ENCODE measurements at places on chromosomes 3 and 15.

DNA sequence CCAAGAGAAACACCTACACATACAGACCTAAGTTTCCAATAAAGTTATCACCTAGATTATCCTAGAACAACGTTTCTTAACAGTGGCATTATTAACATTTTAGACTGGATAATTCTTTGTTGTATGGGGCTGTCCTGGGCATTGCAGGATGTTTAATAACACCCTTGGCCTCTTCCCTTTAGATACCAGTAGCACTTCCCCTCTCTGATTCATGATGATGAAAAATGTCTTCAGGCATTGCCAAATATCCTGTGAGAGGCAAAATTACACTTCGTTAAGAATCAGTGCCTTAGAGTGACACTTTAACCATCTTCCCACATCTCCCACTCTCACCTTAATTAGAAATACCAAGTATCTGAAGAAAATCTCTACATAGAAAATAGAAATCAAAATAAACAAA lies 352.6 kb downstream of the CGGBP1 start:
- DNase-seq = no peak

GRCh38 chr3:50205413-50206276 lies 574 bp downstream of the SLC38A3 start:
- DNase-seq = no peak

DNA sequence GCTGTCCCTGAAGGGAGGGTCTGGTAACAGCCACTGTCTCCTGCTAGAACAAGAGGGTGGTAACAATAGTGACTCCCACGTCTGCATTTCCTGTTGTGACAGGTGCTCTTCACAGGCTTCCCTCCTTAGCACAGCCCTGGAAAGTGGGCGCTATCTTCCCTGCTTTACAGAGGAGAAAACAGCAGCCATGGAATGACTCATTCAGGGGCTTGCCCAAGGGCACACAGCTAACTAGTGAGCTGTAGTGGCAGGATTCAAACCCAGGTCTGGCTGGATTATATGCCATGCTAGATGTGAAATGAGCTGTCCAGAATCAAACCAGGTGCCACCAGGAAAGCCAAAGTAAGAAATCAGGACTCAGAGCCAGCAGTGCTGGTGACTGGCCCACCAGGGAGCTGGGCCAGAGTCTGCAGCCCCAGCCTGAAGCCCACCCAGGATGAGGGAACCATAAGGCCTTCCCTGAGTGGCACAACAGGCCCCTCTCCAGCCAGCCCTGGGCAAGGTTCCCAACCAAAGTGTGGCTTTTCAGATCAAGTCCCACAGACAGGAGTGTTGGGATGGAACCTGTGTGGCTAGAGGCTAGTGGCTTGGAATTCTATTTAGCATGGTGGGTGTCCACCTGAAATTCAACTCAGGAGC lies 102.4 kb downstream of the ETFA start:
- DNase-seq = no peak

- no peak for DNase-seq
Measured at GRCh38 chr15:72315706-72316370, 4.1 kb downstream of the CELF6 start.

DNA sequence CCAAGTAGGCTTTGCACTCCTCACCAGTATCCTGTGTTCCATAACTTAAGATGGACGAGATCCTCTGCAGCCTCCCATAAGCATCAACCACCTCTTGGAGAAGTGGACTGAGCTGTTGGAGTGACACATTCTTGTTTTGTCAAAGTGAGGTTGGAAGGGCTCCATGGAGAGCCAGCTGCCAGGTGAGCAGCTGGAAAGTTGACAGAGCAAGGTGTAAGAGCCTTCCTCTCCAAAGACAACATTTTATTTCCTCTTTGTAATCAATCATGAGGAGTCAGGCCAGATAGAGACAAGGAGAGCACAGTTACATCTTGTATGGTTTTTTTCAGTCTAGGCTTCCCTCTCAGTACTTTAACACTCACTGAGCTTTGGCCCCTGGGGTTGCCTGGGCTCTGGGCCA lies 5.1 kb downstream of the ABI3BP start:
- no peak for DNase-seq

- DNase-seq = no peak
Measured at GRCh38 chr3:126105691-126106187, 21.8 kb upstream of the SLC41A3 start.

- no peak for DNase-seq
Measured at GRCh38 chr3:104598848-104599511, 767.7 kb upstream of the ALCAM start.

- DNase-seq = no peak
Measured at GRCh38 chr3:11162401-11163345, 8.4 kb downstream of the HRH1 start.

GRCh38 chr15:45871121-45871855 lies 236.5 kb downstream of the SQOR start:
- no peak for DNase-seq

GRCh38 chr3:20056725-20057611 lies 16.7 kb downstream of the KAT2B start:
- DNase-seq = no peak

DNA sequence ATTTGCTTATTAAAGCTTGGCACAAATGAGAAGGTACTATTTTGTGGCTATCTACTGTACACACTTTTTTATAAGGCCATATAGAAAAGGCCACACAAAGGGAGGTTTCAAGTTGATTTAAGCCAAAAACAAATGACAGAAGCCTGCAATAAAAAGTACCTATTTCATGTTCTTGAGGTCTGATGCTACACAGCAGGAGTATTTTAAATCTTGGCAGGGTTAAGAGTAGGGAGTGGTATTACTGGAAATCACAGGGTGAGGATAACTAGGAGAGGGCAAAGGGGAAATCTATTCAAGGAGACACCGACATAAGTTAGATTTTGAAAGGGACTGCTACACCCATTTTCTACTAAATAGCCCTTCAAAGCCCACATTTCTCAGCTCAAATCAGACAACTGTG lies 146.2 kb downstream of the GREM1 start:
- DNase-seq = no peak

DNA sequence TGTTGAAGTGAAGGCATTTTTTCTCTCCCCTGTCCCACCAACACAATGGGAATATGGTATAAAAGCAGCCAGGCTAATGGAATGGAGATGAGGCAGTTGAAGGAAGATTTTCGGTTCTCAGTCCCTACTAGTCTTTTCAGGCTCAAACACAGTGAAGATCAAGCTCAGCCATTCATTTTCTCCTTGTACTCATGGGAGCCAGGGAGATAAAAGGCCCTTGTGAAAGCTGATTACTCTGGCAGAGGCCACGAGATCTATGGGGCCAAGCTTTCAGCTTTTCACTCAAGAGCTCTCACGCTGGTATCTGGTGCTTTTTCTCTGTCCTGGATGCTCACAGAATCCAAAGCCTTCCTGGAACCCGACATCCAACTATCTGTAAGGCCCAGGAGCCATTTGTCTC lies 14.5 kb upstream of the FAN1 start:
- DNase-seq = no peak

GRCh38 chr3:46882377-46883053 lies 5.0 kb downstream of the PTH1R start:
- no peak for DNase-seq

GRCh38 chr3:146227486-146227885 lies 23.4 kb downstream of the PLSCR4 start:
- DNase-seq = no peak

- no peak for DNase-seq
Measured at GRCh38 chr15:95541301-95541700, 789.2 kb upstream of the NR2F2 start.

- DNase-seq = no peak
Measured at GRCh38 chr15:51865317-51865716, 35.9 kb downstream of the TMOD3 start.

- DNase-seq = no peak
Measured at GRCh38 chr15:65777843-65778242, 14.2 kb downstream of the DENND4A start.

DNA sequence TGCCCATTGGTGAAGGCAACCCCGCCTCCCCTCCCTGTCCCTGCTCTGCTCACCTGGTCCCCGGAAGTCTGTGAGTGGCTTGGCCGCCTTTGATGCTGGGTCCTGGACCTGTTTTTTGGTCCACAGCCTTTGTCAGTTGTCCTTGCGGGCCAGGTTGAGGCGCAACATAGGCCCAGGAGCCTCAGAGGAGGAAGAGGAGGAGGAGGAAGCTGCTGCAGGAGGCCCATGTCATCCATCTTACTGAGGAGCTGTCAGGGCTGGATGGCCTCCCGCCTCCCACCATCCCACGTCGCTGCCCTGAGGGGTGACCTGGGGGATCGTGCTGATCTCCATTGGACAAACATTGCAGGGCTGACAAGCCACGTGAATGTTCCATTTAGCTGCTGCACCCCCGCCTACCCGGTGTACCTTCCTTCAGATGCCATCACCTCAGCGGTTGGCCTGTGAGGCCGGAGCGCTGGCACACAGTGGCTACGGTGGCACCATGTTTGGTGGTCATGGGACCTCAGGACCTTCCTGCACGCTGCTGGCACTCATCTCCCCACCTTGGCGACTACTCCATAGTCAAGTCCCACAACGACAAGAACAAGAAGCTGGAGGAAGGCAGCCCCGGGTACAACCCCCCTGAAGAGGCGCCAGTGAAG lies 106.3 kb downstream of the SMAD6 start:
- no peak for DNase-seq

GRCh38 chr3:52341123-52341522 lies 25.0 kb downstream of the DNAH1 start:
- DNase-seq = no peak

All from stimulated activated CD8-positive, alpha-beta memory T cell treated with anti-CD3 and anti-CD28 coated beads, Interleukin-7, amount 100 ng/mL, for 1 hour (primary cell).